ENCODE measurements at places on chromosomes 6 and 20. TPM values are rescaled to one million over a fixed set of nuclear protein-coding genes. Genes with fewer than 3 reads are reported as not detected.
A peak's percentile ranks its signal among the peaks of the same experiment; 100 is the strongest.

DNA sequence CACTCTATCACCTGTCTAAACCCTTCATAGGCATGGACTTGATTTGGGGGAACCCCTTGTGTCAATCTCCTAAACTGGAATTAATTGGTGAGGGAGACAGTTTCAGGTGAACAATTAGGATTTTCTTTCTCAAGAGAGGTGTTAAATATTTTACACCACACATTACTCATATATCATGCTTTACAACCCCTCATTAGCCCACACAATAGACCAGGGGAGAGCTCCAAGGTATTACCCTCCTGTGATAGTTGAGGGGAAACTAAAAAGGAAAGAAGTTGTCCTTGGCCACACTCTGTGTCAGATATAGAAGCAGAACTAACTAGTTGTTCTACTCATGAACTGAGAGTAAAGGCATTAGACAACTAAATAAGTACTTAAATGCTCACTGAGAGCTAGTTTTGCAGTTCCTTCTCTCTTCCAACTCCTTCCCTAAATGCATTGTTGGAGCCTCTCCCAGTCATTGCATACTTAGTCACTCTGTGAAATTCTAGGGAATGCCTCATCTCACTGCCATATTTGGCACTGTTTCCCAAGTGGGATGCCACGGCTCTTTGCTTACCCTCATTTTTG, 183.7 kb upstream of the CEP162 start:
- no peaks in the 10 kb centered on the region for H3K27me3 ChIP-seq
- H3K4me3 ChIP-seq, result no peak overlapping the region
- no peak for DNase-seq
- H3K36me3 ChIP-seq, result no peaks in the 10 kb centered on the region
- H3K4me1 ChIP-seq, result no peaks in the 10 kb centered on the region

DNA sequence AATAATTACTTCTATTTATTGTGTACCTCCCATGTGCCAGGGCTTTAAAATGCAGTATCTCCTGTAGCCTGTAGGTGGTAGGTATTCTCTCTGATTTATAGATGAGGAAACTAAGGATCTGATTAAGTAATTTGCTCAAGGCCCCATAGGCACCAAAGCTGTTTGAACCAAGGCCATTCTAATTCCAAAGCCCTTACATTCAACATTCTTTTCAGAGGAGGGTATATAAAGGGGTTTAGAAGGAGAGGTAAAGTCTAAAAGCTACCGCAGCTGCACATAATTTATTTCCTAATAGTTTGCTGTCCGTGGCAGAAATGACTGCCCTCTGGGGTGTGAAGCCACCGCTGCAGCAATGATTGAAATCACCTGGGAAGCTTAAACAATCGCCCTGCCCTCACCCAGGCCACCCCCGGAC, 95.0 kb upstream of the FAM8A1 start:
- no peaks in the 10 kb centered on the region for H3K4me1 ChIP-seq
- no peak overlapping the region for H3K4me3 ChIP-seq
- no peaks in the 10 kb centered on the region for H3K27me3 ChIP-seq
- H3K27ac ChIP-seq, result no peak overlapping the region
- DNase-seq, result no peak

GRCh38 chr20:24823176-24823784, 125.8 kb upstream of the CST7 start:
- H3K4me3 ChIP-seq, result no peak overlapping the region
- H3K36me3 ChIP-seq, result no peaks in the 10 kb centered on the region
- H3K27ac ChIP-seq, result no peak overlapping the region
- no peak for DNase-seq
- H3K27me3 ChIP-seq, result no peaks in the 10 kb centered on the region
- H3K4me1 ChIP-seq, result no peaks in the 10 kb centered on the region

- H3K4me1 ChIP-seq, result no peaks in the 10 kb centered on the region
- DNase-seq, result no peak
- no peaks in the 10 kb centered on the region for H3K36me3 ChIP-seq
- no peaks in the 10 kb centered on the region for H3K27me3 ChIP-seq
- no peak overlapping the region for H3K27ac ChIP-seq
Measured at GRCh38 chr6:67775333-67775732, 859.7 kb upstream of the ADGRB3 start.

The GGTLC1 gene
- polyA plus RNA-seq, result 0.33 TPM

- no peaks in the 10 kb centered on the region for H3K27me3 ChIP-seq
- no peaks in the 10 kb centered on the region for H3K36me3 ChIP-seq
- DNase-seq, result no peak
- no peaks in the 10 kb centered on the region for H3K4me1 ChIP-seq
Measured at GRCh38 chr6:33143113-33143770, 49.0 kb downstream of the COL11A2 start.

The CCDC170 gene
- polyA plus RNA-seq, result 0.56 TPM

DNA sequence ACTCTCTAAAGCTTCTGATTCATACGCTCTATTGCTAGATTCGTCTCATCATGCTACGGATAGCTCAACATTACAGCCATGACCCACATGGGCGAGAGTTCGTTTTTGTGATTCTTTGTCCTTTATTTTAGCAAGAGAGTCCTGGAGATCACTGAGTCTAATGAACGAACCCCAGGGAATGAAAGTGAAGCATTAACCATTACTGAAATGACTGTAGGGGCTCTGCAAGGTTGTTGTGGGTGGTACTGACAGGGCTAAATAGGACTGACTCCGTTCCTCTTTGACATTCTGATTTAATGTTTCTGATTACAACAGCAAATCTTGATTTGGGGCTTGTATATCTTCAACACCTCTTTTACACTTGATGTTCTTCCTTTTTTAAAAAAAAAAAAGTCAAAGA, 13.7 kb upstream of the RTF2 start:
- no peak overlapping the region for H3K27ac ChIP-seq
- H3K36me3 ChIP-seq, result no peaks in the 10 kb centered on the region
- H3K4me1 ChIP-seq, result no peaks in the 10 kb centered on the region
- no peaks in the 10 kb centered on the region for H3K27me3 ChIP-seq
- H3K4me3 ChIP-seq, result no peak overlapping the region

GRCh38 chr6:57247603-57248002, 25.5 kb upstream of the RAB23 start:
- no peak overlapping the region for H3K4me3 ChIP-seq
- H3K36me3 ChIP-seq, result no peaks in the 10 kb centered on the region
- no peaks in the 10 kb centered on the region for H3K4me1 ChIP-seq
- H3K27me3 ChIP-seq, result no peaks in the 10 kb centered on the region

The SLC4A11 gene
- 1.1 TPM for polyA plus RNA-seq

The AGER gene
- polyA plus RNA-seq, result 20.6 TPM

DNA sequence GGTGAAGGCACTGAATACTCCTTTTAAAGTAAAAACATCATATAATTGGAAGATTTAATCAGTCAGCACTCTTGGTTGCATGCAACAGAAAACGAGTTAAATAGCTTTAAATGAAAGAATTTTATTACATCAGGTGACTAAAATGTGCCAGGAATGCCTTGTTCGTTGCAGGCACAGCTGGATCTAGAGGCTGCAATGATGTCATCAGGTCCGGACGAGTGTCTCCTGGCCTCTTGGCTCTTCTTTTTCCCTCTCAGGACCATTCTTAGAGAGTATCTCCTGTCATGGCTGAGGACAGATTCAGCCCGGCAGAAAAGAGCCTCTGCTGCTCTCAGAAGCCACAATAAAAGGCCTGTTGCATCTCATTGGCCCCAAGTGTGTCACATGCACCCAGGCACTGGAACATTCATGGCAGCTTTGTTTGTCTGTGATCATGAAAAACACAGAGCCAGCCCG, 510.7 kb upstream of the SULF2 start:
- no peak overlapping the region for H3K27ac ChIP-seq
- H3K4me3 ChIP-seq, result no peak overlapping the region
- peaks cover 3% of the 10 kb centered on the region for H3K4me1 ChIP-seq
- no peak for DNase-seq
- no peaks in the 10 kb centered on the region for H3K27me3 ChIP-seq
- no peaks in the 10 kb centered on the region for H3K36me3 ChIP-seq

DNA sequence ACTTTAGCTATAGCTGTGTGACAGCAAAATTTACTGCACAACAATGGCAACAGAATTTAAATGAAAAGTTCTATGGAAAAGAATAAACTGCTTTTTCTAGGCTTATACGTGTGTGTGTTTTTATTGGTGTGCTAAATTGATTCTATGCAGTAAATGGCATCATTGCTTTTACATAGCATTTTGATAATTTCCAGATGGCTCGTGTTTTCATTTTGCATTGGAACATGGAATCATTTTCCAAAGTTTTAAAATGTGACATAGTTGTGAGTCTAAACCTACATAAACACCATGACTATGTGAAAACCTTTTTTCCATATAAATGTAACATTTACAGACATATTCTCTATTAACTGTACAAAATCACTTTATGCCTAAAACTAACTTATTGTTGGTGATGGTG, 127.8 kb downstream of the SIM1 start:
- no peaks in the 10 kb centered on the region for H3K4me1 ChIP-seq
- no peak overlapping the region for H3K27ac ChIP-seq
- no peak for DNase-seq
- no peaks in the 10 kb centered on the region for H3K36me3 ChIP-seq
- H3K4me3 ChIP-seq, result no peak overlapping the region
- no peaks in the 10 kb centered on the region for H3K27me3 ChIP-seq

DNA sequence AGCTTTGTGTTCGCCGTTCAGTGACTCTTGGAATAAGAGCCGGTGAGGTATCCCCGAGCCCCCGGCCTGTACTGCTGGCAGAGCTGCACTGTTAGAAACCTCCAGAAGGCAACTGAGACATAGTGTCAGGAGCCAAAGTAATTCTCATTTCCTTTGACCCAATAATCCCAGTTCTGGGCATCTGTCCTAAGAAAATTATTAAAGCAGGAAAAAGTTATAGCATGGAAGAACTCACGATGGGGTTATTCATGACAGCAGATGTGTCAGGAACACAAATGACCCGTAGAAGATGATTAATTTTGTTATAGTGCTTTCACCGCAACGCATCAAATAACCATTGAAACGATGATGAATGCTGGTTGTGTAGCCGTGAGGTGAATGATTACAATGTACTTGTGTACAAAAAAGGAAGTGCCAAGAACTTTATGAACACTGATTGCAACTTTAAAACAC, 20.3 kb downstream of the CYP21A2 start:
- no peaks in the 10 kb centered on the region for H3K36me3 ChIP-seq
- H3K27me3 ChIP-seq, result no peaks in the 10 kb centered on the region
- H3K4me3 ChIP-seq, result no peak overlapping the region

GRCh38 chr20:13336308-13337089, 115.4 kb downstream of the ISM1 start:
- no peaks in the 10 kb centered on the region for H3K4me1 ChIP-seq
- H3K4me3 ChIP-seq, result no peak overlapping the region
- no peaks in the 10 kb centered on the region for H3K36me3 ChIP-seq
- peak overlapping the region; percentile 50 for H3K27ac ChIP-seq
- no peak for DNase-seq

DNA sequence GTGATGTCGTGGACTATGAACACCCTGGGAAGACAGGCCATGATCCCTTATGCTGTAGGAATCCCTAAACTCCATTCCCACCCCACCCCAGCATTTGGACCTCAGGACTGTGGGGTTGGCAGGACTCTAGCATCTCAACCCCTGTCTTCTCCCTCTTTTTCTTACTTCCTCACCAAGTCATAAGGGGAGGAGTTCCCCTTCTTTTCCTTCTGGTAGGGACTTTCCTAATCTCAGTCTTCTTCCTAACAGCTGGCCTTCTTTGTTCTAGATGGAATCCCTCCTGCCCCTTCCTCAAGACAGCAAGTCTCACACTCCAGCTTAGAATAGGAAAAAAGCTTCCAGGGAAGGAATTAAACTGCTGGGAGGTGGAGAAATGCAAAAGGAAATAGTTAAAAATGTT, 2.3 kb upstream of the SIRPB2 start:
- H3K27me3 ChIP-seq, result no peaks in the 10 kb centered on the region
- no peak for DNase-seq
- no peak overlapping the region for H3K27ac ChIP-seq
- no peaks in the 10 kb centered on the region for H3K36me3 ChIP-seq
- no peak overlapping the region for H3K4me3 ChIP-seq

DNA sequence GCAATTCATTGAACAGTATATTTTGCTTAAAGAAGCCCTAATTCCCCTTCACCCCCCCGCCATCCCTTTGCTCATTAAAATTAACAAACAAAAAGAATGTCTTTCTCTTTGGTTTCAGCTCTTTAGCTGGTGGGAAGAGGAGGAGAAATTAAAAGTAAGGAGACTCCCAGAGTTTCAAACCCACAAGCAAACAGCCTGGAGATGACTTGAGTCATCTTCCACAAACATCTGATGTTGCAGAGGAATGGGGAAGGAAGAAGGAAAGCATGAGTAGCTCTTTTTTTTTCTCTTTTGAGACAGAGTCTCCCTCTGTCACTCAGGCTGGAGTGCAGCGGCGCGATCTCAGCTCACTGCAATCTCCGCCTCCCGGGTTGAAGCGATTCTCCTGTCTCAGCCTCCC, 189.6 kb downstream of the ADAT2 start:
- DNase-seq, result no peak
- no peak overlapping the region for H3K27ac ChIP-seq
- no peaks in the 10 kb centered on the region for H3K27me3 ChIP-seq
- no peaks in the 10 kb centered on the region for H3K36me3 ChIP-seq

GRCh38 chr6:157253699-157254098, 69.6 kb downstream of the TMEM242 start:
- H3K27ac ChIP-seq, result peak overlapping the region; percentile 11
- no peak overlapping the region for H3K4me3 ChIP-seq
- DNase-seq, result no peak
- no peaks in the 10 kb centered on the region for H3K36me3 ChIP-seq

GRCh38 chr6:37456816-37457560, 24.0 kb downstream of the CMTR1 start:
- no peak overlapping the region for H3K27ac ChIP-seq
- no peak overlapping the region for H3K4me3 ChIP-seq
- no peaks in the 10 kb centered on the region for H3K4me1 ChIP-seq
- no peak for DNase-seq
- H3K36me3 ChIP-seq, result peaks cover 39% of the 10 kb centered on the region

The RBPJL gene
- 1,575 TPM for polyA plus RNA-seq

The PLCB1 gene
- 4.5 TPM for polyA plus RNA-seq

The C20orf144 gene
- 0.12 TPM for polyA plus RNA-seq

GRCh38 chr6:45712786-45713185, 302.9 kb downstream of the CLIC5 start:
- H3K27ac ChIP-seq, result no peak overlapping the region
- H3K27me3 ChIP-seq, result no peaks in the 10 kb centered on the region
- no peak overlapping the region for H3K4me3 ChIP-seq
- no peaks in the 10 kb centered on the region for H3K36me3 ChIP-seq
- H3K4me1 ChIP-seq, result no peaks in the 10 kb centered on the region
- no peak for DNase-seq

The ENPP1 gene
- polyA plus RNA-seq, result 5.6 TPM

- peaks cover 3% of the 10 kb centered on the region for H3K36me3 ChIP-seq
- H3K27me3 ChIP-seq, result no peaks in the 10 kb centered on the region
- H3K27ac ChIP-seq, result no peak overlapping the region
- H3K4me1 ChIP-seq, result peaks cover 8% of the 10 kb centered on the region
- H3K4me3 ChIP-seq, result no peak overlapping the region
- no peak for DNase-seq
Measured at GRCh38 chr20:20489054-20489453, 121.2 kb downstream of the INSM1 start.

- H3K36me3 ChIP-seq, result no peaks in the 10 kb centered on the region
- H3K4me1 ChIP-seq, result no peaks in the 10 kb centered on the region
- DNase-seq, result no peak
- no peak overlapping the region for H3K27ac ChIP-seq
Measured at GRCh38 chr20:1317545-1318255, 11.2 kb downstream of the SDCBP2 start.

GRCh38 chr20:21229163-21229562, 74.0 kb upstream of the XRN2 start:
- no peak overlapping the region for H3K4me3 ChIP-seq
- no peaks in the 10 kb centered on the region for H3K36me3 ChIP-seq
- no peaks in the 10 kb centered on the region for H3K27me3 ChIP-seq
- H3K4me1 ChIP-seq, result no peaks in the 10 kb centered on the region
- DNase-seq, result no peak
- no peak overlapping the region for H3K27ac ChIP-seq

- no peaks in the 10 kb centered on the region for H3K4me1 ChIP-seq
- H3K4me3 ChIP-seq, result no peak overlapping the region
- no peak overlapping the region for H3K27ac ChIP-seq
Measured at GRCh38 chr6:140090871-140091270, 716.4 kb upstream of the CITED2 start.

Measured in pancreas (tissue), 10 donors.